B cell (primary cell): ENCODE measurements at places on chromosomes 11 and 22. TPM values are rescaled to one million over a fixed set of nuclear protein-coding genes. Genes with fewer than 3 reads are reported as not detected.

PHOX2A gene
- total RNA-seq = not detected in 2 replicates

CAVIN3 gene
- total RNA-seq = not detected in 2 replicates

MYO18B gene
- 0.15 TPM in 1 of 2 replicates, not detected in the other for total RNA-seq

DAGLA gene
- 0.07 TPM in 1 of 2 replicates, not detected in the other for total RNA-seq

INPP5J gene
- total RNA-seq = 0.29 and 0.52 TPM in 2 replicates

CHRM1 gene
- not detected in 2 replicates for total RNA-seq

APOL3 gene
- 97.2 and 107 TPM in 2 replicates for total RNA-seq
